Tibial nerve (tissue), 4 donors: ENCODE measurements at places on chromosomes 6 and 20. TPM values are rescaled to one million over a fixed set of nuclear protein-coding genes. Genes with fewer than 3 reads are reported as not detected.

GMPR gene
- 14.0 TPM for total RNA-seq

- no peak for DNase-seq
These were observed 16.3 kb downstream of the NTSR1 start for GRCh38 chr20:62724692-62725595.

DNA sequence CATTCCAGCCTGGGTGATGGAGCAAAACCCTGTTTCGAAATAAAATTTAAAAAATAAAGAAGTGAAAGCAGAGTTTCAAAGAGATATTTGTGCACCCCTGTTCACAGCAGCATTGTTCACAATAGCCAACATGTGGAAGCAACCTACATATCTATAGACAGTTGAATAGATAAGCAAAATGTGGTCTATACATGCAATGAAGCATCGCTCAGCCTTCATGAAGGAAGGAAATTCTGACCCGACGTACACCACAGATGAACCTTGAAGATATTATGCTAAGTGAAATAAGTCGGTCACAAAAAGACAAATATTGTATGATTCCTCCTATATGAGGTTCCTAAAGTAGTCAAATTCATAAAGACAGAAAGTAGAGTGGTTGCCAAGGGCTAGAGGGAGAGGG, 6.5 kb upstream of the NCOA6 start:
- no peak for DNase-seq

GRCh38 chr6:32196682-32197616, 4.5 kb upstream of the GPSM3 start:
- peak; percentile 43 for DNase-seq

GRCh38 chr6:159256128-159256527, 86.9 kb downstream of the FNDC1 start:
- no peak for DNase-seq

HSPA12B gene
- total RNA-seq, result 14.0 TPM

- DNase-seq, result no peak
These were observed 26.3 kb upstream of the TFB1M start for GRCh38 chr6:155340464-155341129.

SULF2 gene
- total RNA-seq, result 75.3 TPM

AIF1 gene
- total RNA-seq, result 51.5 TPM

GRCh38 chr6:44409207-44409794, 21.8 kb downstream of the CDC5L start:
- no peak for DNase-seq

ENPP1 gene
- 11.8 TPM for total RNA-seq

DNA sequence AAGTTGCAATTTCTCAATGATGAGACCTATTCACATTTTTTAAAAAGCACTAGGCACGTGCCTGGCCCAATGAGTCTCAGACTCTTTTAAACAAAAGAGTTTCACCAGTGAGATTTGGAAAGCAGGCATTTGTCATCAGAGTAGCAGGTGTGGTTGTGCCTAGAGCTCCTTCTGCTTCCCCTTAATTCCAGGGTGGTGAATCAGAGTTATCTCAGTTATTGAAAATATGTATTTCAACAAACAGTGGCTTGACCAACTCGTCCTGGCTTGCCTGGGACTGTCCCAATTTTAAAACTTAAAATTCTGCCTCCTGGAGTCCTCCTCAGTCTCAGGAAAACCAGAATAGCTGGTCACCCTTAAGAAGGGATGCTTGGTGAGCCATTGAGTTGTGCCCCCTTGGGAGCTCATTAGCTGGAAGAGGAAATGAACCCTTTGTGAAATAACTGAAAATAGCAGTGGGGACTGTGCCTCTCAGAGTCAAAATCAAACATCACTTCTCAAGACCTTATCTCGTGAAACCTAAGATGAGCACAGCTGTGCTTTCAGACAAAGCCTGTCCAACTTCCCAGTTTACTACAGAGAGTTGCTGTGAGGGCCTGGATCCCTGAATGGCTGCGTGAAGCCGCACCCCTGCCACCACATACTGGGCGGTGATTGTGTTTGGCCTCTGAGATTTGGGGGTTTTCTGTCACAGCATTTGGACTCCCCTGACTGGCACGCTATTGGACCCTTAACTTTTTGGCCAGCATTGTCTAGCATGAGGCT, 116.3 kb downstream of the ANKRD60 start:
- DNase-seq, result no peak

DNA sequence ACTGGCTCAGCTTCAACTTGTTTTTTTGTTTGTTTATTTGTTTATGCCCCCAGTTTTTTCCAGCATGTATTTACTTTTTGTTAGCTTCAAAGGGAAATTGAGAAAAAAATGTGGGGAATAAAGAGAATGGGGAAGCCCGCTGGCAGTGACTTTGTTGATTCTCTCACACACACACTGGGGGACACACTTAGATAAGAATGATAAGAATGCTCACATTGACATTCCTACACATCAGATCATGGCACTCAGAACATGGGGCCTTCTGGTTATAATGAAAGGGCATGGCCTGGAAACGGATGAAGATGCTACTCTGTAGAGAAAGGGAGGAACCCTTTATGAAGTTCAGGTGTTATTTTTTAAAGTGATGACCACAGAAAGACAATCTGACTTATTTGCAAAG, 15.6 kb upstream of the DAAM2 start:
- DNase-seq, result no peak
